ENCODE measurements at places on chromosomes 16 and 17.

DNA sequence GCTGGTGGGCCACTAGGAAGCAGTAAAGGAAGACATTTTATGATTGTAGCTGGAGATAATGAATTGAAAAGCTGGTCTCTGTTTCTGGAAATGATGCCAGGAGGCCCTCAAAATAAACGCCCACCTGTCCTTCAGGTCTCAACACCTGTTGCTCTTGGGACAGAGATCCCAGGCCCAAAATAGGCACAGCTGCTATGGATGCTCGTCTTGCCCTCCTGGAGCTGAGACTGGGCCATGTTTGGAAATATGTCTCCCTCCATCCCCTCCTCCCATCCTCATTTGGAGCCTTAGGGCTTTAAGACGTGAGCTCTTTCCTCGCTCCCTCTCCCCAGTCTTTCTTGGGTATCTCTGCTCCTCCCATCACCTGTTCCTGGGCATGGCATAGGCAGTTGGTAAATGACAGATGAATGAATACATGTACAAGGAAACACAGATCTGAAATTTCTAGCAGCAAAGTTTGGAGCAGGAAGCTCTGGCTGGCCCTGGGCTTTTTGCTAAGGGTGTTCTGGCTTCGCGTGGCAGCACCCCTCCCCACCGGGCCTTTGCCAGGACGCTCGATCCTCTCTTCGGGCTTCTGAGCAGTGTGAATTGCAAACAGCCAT lies 33.3 kb downstream of the MYH3 start:
- no peak for DNase-seq

DNA sequence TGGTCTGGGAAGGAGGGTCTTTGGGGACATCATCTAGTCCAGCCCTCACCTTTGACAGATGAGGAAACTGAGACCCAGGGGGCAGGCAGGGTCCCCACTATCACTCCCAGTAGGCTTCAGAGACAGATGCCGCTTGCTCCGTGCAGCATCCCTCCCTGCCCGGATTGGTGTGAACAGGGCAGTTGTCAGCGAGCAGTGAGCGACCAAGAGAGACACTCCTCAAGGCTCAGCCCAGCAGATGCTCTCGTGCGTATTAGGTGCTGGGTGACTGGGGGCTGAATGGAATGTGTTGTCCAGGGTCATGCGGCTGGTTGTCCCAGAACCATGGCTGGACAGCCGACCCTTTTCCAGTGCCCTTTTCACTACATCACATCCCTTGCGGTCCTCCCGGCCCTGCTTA lies 49.0 kb downstream of the MPRIP start:
- DNase-seq, result no peak

DNA sequence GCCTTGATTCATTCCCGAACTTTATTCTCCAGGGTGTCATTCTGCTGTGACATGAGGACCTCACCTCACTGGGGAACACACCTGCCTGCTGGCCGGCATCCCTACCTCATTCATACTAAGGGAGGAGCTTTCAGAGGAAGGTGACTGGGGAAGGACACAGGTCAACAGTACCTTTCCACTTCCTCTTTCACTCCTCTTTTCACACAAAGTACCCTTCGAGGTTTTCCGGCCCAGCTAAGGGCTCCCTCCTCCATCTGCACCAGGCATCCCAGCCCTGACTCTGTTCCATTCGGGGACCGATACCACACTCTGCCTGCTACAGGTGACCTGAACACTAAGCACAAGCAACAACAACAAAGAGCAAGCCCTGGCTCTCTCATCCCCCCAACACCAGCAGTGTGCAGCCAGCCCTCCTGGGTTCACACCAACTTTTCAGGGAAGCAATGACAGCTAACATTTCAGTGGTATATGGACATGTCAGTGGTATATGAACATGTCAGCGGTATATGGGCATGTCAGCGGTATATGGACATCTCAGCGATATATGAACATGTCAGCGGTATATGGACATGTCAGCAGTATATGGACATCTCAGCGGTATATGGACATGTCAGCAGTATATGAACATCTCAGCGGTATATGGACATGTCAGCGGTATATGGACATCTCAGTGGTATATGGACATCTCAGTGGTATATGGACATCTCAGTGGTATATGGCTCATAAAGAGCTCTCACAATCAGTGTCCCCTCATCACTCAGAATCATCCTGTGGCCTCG lies 16.0 kb downstream of the TRIM25 start:
- no peak for DNase-seq

DNA sequence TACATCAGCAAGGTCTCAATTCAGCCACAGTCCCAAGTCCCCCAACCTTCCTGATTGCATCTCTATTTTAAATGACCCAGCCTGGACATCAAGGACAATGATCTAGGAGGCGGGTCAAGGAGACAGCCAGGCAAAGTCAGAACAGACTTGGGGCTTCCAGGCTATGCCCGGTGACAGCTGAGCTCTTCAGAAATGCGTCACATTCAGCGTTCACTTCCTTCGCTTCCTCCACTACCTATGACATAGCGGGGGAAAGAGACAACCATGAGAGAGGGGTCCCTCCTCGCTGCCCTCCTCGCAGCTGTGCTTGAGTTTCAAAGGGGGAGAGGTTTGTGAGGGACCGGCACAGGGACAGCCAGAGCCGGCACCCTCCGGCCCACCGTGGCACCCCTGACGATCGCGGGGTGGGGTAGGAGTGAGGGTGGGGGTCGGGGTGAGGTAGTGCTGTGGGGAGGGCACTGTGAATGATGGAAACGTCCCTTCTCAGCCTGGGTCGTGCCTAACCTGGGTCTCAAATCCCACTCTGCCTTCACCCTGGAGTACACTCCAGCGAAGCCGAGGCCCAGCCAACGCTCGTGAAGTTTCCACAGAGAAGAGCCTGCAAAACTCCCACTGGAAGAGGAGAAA lies 12.3 kb upstream of the LGALS3BP start:
- DNase-seq, result no peak

DNA sequence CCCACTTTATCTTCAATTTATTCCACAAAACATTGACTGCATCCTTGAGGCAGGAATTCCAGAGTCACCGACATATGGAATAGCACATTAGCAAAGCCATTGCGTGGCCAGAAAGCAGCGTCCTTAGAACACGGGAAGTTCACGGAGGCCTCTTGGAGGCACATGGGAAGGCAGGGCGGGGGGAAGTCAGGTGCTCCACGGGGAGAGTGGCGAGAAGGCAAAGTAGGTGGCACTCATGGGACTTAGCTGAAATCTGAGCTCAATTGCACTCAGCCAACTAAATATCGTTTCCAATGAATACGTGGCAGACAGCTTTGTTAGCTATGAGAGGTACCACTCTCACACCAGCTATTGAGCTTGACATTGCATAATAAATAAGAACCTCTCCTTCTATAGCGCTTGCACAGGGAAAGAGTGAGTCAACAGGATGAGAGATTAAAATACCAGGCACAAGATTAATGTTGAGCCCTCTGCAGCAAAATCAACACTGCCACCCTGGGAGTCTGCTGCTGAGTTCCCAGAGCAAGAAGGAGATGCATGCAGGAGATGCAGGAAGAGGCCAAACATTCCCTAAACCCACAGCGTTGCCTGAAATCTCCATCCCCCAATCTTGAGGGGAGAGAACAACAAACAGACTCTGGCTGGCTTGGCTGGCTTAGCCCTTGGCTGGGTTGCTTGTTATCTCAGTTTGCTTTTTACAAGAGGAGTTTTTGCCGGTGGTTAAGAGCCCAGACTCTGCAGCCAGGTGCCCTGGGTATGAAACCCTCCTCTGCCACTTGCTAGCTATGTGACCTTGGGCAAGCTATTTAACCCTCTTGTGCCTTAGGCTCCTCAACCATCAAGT lies 28.8 kb downstream of the ABCC12 start:
- DNase-seq, result peak; percentile 86

DNA sequence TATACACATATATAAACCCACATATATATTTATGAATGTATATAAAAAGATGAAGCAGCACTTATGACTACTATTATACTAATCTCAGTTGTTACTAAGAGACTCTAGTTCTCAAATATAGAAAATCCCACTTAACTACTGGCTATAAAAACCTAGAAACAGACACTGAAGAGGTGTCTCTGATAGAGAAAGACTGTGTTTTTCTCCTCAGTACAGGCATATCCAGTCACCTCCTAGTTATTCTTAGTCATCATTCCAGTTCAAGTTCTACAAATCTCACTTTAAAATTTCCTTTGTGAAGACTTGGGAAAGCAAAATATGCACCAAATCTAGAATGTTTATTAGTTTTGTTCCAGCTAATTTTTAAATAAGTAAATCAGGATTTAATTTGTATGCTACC lies 93.9 kb downstream of the STH start:
- no peak for DNase-seq

GRCh38 chr17:81306898-81307510 lies 11.9 kb upstream of the SLC38A10 start:
- no peak for DNase-seq

GRCh38 chr16:4500272-4500671 lies 24.1 kb downstream of the HMOX2 start:
- no peak for DNase-seq

DNA sequence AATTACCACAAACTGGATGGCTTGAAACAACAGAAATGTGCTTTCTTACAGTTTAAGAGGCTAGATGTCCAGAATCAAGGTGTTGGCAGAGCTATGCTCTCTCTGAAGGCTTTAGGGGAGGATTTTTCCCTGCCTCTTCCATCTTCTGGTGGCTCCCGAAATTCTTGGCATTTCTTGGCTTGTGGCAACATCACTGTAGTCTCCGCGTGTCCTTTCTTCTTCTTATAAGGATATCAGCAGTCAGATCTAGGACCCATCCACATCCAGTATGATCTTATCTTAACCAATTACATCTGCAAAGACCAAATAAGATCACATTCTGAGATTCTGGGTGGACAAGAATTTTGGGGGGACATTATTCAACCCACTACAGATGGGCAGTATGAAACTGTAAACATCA lies 119.2 kb upstream of the PMFBP1 start:
- DNase-seq, result no peak

DNA sequence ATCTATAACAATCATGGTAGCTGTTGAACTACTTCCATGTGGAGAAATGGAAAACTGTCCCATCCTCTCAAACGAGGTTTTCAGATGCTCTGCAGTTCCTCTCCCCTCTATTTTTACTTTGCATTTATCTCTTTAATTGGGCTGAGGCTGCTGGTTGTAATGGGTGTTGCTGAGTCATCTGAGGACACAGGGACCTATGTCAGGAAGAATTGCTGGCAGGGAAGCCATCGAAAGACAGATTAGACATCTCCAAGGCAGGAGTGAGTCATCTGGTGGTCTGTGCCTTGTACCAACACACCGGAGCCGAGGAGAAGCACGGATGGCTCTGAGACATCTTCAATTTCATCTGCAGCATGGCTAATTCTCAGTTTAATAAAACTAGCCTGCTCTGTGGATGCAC lies 394.5 kb downstream of the GRIN2A start:
- DNase-seq, result peak; percentile 11

DNA sequence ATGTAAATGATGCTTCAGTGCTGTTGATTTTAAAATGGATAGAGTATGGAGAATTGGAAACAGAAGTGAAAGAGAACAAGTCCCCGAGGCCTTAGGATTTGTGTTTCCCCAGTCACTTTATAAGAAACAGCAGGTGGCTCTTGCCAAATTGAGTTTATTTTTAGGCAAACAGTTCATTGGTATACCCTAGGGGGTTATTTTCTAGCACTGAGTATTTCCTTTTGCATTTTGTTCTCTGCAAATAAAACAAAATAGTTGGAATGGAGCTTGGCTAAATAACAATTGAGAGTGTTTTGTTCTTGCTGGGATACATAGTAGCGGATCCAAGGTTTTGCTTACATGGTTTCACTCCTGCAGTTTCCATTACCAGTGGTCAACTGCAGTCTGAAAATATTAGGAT lies 591.1 kb upstream of the C16orf82 start:
- DNase-seq, result no peak

DNA sequence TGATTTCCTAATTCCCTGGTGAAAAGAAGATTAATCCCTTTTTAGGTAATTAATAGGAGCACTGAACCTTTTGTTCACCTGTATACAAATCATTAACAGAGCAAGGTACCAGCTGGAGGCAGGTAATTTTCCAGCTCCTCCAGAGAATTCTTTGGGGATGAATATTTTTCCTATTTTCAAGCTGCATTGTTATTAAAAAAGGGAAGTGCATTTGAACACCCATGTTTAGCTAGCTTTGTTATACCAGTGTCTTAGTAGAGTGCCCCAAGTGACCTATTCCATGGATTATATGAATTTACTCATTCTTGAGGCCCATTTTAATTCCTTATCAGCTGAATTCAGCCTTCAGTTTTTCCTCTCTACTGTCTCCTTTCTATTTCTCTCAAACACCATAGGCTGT lies 73.2 kb upstream of the GOT2 start:
- DNase-seq, result no peak

DNA sequence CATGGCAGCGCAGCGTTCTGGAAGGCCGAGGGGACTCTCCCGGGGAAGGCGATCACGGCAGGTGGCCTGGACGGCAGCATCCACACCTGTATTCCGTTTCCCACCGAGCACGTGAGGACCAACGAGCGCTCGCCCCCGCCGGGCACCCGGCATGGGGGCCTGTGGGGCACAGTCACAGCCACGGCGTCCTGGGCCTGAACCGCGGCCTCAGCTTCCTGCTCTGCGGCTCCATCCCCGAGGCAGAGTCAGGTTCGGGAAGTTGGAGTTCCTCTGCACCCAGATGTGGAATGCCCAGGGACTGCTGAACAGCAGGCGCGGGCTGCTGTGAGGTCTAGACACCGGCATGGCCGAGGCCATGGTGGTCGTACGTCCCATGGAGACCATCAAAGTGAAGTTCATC lies 1713.9 kb downstream of the TP53TG3F start:
- DNase-seq, result no peak

DNA sequence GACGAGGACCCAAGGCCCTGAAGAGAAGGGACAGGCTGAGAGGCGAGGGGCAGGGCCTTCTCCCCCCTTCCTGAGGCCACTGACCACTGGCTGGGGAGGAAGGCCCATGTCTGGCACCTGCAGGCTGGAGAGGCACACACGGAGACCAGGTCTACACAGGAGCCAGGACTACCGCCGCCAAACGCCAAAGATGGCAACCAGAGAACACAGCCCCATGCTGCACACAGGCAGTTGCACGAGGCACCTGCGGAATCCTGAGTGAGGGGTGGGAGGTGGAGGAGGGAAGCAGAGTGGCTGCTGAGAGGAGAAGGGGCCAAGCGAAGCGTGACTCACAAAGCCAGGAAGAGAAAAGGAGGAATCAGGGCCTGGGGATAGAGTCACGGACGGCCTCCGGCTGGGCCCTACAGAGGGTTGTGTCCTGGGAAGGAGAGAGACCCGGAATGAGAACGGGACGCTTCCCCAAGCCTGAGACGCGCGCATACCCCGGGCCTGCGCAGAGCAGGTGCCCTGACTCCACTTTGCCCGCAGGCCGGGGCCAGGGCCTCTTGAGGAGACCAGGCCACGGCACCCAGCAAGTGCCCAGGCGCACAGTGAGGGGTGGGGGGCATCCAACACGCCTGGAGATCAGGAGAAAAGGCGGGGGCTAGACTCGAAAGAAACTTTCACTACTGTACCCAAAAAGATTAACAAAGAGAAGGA lies 28.7 kb upstream of the C16orf95 start:
- no peak for DNase-seq

GRCh38 chr16:87607871-87608270 lies 5.6 kb downstream of the JPH3 start:
- DNase-seq, result no peak

DNA sequence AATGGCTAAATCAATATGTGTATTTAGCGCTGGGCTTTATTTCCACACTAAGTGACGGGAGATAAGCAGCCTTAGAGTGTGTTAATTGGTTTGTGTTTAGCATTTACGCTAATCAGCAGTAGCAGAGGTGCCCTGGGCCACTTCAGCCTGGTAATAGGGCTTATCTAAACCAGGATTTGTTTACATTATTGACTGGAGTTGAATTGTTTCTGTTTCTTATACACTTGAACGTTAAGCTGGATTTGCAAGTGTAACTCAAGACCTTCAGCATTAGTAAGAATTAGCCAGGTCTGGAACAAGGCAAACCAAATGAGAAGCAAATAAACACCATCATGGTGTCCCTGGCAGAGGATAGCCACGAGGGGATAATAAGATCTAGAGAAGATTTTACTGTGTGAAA lies 313.6 kb downstream of the HS3ST4 start:
- DNase-seq, result no peak

Data from DMS153 (cell line).